ENCODE measurements at places on chromosomes 16 and 17.

GRCh38 chr17:81870981-81871386 lies at the start of gene ARHGDIA:
Gene ARHGDIA, minus strand, starts transcription at chr17:81871337. Its CDS starts 1,407 bp downstream, at chr17:81869930.
- DNase-seq: no peak

DNA sequence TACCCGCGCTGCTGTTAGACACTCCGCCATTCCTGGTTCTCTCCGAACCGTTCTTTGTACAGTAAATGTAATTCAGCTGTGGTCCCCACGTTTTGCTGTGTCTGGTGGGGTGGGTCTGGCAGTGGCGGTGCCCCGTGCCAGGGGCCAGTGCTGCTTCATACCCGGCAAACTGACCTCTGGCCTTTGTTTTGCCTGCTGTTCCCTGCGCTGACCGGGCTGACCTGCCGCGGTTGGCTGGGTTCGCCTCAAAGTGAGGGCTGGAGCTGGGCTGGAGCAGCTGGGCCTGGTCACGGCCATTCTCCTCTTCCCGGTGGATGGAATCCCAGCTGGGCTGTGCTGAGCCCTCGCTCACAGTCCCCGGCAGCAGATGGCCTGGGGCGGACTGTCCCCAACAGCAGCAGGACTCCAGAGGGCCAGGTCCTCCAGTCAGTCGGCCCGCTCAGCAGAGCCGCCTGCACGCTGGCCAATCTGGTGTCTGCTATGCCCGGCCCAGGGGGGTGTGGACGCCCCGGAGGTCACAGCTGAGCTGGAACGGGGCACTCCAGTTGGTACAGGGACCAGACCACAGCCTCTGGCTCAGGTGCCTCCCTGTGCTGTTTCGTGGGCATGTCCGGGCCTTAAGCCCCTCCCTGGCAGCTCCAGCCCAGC lies 1.5 kb upstream of the WFIKKN1 start:
- no peak for DNase-seq

DNA sequence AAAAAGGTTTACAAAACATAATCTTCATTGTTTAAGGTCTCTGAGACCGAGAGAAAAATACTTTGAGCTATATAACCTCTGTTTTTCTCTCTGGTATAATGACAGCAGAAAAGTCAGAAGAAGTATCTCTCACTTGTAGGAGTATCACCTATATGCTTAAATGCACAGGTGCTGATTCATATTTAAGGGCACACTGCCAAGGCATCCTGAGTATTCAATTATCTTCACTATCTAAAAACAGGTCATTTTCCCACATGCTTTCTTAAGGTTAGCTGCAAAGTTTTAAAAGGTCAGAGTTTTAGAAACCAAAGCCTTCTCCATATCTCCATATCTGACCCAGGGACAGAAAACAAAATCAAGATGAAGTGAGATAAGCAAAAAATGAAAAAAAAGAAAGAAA lies 99.3 kb upstream of the C17orf78 start:
- no peak for DNase-seq

DNA sequence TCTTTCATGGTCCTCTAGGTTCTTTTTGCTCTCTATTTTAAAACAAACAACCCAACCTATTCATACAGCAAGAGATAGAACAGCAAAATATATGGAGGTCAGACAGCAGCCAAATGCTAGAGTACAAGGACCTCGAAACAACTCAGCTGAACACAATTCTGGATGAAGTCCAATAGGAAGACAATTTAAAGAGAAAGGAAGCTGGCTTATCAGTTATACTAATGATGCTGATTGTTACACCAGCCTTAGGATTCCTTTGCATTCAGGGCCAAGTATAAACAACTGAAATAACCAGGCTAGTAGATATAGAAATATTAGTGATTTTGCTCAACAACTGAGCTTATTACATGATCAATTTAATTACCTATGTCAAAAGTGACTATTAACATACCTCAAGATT lies 2.5 kb downstream of the SSH2 start:
- no peak for DNase-seq

DNA sequence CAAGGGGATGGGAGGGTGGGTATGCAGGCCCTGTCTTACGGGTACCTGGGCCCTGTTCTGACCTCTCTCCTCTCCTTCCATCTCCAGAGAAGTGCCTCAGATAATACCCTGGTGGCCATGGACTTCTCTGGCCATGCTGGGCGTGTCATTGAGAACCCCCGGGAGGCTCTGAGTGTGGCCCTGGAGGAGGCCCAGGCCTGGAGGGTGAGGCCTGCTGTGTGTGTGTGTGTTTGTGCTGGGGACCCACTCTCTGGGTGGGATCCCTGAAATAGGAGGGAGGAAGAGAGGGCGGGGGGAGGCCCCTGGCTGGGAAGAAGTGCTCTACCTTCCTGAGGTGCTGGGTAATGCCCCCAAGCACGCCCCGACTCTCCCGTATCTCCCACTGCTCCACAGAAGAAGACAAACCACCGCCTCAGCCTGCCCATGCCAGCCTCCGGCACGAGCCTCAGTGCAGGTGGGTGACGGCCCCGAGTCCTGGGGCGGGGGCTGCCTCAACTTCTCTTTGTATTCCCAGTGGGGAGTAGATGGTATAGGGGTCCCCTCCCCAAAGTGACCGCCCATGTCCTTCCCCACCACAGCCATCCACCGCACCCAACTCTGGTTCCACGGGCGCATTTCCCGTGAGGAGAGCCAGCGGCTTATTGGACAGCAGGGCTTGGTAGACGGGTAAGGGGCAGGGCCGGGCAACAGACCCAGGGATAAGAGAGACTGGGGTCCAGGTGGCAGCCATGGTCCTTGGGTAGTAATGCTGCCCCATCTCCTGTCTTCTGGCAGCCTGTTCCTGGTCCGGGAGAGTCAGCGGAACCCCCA lies 7.8 kb downstream of the GRB7 start:
- DNase-seq: no peak

DNA sequence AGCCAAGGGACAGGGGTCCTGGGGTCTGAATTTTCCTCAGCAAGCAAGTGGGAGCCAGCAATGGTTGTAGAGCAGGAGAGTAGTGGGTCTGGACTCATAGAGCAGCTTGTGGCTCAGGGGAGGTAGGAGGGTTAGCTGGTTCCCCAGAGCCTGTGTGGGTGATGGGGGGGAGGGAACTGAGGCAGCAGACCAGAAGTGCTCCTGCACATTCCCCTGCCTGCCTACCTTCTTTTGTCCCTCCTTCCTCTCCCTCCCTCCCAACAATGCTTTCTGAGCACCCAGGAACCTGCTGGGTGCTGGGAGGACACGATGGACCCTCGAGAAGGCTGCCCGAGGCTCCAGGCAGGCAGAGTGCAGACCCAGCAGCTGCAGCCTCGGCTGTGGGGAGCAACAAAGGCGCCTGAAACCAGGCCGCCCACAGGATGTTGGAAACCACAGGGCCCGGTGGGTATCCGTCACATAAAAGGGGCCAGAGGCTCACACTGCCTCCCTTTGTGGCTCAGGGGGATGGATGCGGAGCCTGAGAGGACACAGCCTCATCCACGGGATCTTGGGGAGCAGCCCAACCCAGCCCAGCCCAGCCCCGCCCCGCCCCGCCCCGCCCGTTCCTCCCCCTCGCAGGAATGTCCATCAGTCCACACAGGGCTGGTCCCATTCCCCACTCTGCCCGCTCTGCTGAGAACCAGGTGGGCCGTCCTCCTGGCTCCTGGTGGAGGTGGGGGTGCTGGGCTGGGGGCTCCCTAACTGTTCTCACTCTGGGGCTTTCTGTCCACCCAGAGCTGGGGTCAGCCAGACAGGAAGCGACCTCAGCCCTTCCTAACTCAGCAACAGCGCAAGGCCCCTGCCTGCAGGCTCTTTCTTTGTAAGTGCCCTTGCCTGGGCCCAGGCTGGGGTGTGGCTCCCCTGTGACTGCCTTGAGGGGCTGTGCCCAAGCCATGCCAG lies 1.7 kb upstream of the NLRC3 start:
- peak; percentile 76 for DNase-seq

GRCh38 chr17:2144701-2145100 lies 89.8 kb downstream of the HIC1 start:
- no peak for DNase-seq

DNA sequence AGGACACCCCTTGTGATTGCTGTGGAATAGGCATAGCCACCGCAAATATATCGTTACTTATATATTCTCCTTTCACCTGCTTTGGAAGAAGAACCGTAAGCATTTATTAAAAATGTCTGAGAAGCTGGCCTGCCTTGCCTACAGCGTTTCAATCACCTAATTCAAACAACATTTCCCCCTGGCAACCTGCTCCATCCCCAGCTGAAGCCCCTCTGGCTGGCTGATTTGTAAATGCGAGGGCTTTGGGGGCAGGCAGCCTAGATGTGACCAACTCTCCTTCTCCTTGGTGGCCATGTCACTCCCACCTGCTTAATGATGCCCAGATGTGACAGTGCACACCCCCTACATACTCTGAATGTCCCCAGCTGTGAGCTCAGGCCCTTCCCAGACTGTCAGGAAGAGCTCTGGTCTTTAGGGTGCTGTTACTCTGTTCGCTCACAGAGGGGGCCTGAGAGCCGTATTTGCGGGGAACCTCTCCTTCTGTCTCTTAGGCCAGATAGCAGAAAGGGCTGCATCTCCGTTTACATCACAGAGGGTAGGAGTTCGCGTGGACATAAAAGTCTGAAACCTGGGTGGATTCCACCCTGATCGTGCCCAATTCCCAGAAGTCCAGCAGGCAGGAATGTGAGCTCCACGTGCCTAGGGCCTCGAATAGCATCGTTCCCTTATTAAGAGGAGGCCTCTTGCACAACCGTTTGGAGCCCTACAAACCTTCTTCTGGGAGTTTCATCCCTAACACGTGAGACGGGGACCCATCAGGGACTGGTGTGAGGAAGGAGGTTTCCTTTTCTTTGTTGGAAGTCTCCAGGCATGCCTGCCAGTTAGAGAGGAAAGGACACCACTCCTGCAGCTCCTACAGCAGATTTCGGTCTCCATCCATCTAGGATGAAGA lies 2.4 kb upstream of the SDK2 start:
- no peak for DNase-seq

Data from GM12892 (cell line).